ENCODE measurements at places on chromosomes 11 and 22. TPM values are rescaled to one million over a fixed set of nuclear protein-coding genes. Genes with fewer than 3 reads are reported as not detected.

LYVE1 gene
- polyA plus RNA-seq, result 35.9 TPM

TYR gene
- not detected for polyA plus RNA-seq

GRCh38 chr22:46119093-46119728, 31.1 kb upstream of the PPARA start:
- DNase-seq, result no peak

DNA sequence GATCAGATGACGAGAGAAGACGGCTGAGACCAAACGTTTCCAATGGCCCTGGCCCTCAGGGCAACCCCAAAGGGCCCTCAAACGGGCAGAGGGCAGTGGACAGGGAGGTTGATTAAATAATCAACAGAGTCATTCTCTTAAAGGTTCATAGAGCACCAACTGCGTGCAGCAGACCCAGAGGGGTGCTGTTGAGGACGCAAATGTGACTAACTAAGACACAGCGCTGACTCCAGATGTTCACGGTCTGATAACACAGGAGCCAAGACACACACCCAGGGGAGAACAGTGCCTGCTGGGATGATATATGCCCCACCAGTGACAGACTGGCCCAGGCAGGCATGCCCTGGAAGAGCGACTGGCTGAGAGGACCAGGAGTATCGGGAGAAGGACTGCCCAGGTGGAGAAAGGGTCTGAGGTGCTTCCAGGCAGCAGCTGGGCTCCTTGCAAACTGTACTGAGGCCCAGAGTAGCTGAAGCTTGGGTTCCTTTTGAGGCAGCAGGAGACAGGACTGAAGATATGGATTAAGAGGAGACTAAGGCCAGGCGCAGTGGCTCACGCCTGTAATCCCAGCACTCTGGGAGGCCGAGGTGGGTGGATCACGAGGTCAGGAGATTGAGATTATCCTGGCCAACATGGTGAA, 7.7 kb downstream of the VWCE start:
- DNase-seq, result no peak

GRCh38 chr22:47780281-47780875, 1017.9 kb downstream of the TBC1D22A start:
- DNase-seq, result no peak

GRCh38 chr11:20056950-20057943, 103.0 kb downstream of the DBX1 start:
- no peak for DNase-seq

- DNase-seq, result peak; percentile 42
Observed at GRCh38 chr22:30865656-30866055, 102.9 kb downstream of the MORC2 start.

DNA sequence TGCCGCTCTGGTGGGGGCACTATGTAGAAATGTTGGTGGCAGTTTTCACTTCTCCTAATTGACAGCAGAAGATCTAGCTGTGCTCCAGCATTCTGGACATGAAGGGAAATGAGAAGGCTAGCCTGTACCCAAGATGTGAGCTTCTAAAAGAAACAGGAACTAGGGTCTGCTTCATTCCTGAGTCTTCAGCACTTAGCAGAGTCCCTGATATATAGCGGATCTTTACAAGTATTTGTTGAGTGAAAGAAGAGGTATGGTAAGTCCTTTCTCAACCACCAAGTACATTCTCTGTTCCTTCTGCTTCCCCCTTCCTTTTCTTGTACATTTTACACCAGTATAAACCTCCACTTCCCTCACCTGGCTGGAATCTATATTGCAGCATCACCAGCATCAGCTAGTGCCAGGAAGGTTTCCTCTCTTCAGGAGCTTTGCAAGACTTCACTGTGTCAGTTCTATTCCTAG, 408.3 kb upstream of the CADM1 start:
- DNase-seq, result no peak

DNA sequence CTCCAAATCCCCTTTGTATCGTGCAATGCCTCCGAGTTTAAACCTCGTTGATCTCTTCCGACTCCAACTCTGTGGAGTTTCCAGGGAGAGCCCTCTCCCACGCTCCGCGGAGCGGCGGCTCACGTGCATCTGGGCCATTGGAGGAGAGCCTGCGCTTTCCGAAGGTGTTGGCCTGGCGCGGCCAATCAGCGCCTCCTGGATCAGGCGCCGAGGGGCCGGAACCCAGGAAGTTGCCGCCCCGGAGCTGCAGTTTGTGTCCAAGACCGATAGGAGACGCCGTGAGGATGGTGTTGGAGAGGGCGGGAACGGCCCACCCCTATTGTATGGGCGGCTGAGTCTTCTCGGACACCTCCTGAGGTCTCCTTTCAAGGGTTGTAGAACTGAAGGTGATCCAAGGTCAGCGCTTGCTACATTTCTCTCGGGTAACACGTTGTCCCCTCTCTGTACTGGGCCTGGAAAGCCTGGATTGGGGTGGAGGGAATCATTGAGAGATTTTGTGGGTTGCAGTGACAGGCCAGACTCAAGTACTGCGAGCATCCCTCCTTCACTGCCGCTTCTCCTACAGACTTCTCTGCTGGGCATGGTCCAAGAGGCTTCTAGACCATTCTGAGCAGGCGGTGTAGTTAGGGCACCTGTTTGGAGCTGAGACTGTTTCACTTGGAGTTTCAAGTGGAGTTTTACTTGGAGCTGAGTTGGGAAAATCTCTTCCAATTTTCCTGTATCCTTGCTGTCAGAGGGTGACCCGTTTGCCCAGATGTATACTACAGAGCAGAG, 1.7 kb downstream of the ADAMTS15 start:
- DNase-seq, result no peak

ARHGAP42 gene
- polyA plus RNA-seq, result 3.5 TPM

GRCh38 chr22:31948002-31948401, 3.7 kb downstream of the YWHAH start:
- peak; percentile 57 for DNase-seq

P2RX6 gene
- 5.6 TPM for polyA plus RNA-seq

GRCh38 chr22:43955883-43956782, 891 bp downstream of the SAMM50 start:
- no peak for DNase-seq

DNA sequence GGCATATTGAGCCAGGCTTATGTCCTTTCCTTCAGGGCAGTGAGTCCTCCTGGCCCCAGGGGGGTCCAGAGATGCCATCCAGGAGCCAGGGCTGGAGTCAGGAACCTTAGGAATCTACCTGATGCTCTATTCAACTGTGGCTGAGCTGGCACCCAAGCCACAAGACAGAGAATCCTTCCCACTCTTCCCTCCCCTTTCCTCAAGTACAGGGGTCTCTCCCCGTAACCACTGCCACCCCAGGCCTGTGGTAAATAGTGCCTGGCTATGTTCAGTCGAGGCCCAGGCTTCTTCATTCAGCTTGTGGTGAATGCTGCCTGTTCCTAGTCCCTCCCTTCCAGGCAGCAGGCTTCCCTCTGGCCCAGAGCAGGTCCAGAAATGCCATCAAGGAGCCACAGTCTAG, 45.5 kb upstream of the THY1 start:
- no peak for DNase-seq

DNA sequence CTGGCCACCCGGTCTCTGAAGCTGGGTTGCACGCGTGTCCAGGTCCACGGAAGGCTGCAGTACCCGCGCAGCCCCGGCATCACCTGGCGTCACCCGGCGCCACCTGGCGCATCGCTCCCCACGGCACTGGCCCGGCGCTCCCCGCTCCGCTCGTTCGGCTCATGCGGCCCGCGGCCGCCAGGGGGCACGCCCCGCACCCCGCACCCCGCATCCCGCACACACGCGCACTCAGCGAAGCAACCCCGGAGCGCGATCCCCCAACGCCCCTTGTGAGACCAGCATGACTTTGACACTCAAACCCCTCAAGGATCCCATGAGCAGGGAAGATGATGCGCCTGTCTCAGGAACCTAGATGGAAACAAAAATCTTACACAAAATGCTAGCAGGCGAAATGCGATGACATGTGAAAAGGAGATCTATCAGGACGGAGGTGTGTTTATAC, 11.9 kb downstream of the B3GNT6 start:
- no peak for DNase-seq

CD3D gene
- 31.7 TPM for polyA plus RNA-seq

SERHL2 gene
- polyA plus RNA-seq, result 2.2 TPM

DNA sequence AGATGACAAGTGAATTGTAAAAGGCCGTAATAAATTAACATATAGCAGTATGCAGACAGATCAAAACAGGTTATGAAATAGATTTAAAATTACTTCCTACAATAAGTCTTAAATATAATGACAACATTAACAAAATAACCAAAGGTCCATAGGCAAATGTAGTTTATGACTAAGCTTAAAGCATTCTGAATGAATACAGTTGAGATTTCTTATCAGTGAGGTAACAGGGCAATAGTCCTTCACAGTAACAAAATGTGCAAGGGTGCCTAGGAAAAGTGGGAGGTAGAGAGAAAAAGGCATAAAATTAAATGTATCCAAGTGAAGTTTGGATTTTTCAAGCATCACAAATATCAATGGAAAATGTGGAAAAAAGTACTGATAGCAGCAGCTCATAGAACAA, 20.9 kb upstream of the P4HA3 start:
- no peak for DNase-seq
